ENCODE measurements at places on chromosomes 2 and 18.

- no peak for DNase-seq
Measured at GRCh38 chr2:44107086-44107740, 61.5 kb upstream of the PPM1B start.

DNA sequence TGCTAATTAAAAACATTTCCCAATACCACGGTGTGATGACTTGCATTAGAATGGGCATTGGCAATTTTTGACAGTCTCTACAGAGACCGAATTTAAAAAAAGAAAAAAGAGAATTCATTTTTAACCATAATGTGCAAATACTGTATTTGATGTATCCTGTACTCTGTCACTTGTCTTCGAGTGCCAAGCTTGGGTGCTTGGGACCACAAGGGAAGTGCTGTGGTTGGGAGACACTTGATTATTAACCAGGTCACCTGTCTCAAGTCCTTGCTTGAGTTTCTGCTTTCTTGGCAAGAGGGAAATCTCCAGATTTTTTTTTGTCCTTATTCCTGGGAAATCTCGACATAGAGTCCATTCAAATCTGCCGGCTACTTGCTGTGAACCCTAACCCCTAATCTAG is 209.0 kb downstream of the MC4R start:
- DNase-seq, result no peak

GRCh38 chr2:121085801-121086200 is 199.2 kb downstream of the TFCP2L1 start:
- DNase-seq, result no peak

- no peak for DNase-seq
Measured at GRCh38 chr2:241105641-241106040, 3.6 kb upstream of the MTERF4 start.

GRCh38 chr2:30306522-30306921 is 75.2 kb downstream of the LBH start:
- DNase-seq, result no peak

DNA sequence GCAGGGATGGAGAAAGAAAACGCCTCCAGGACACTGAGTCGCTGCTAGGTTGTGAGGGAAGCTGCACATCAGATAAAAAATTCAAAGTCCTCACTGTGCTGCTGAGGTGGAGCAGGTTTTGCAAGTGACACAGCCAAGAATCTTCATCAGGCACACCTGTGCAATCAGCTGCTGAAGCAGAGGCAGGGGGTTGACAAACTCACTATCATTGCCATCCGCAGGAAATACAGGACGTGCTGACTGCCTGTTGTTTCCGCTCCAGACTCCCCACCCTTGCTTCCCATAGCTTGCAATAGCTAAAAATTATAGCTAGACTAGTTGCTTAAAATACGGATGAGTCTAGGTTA is 147.8 kb upstream of the FHL2 start:
- no peak for DNase-seq

- DNase-seq, result no peak
Measured at GRCh38 chr18:33577685-33578517, at the start of gene ASXL3. ASXL3 (plus strand) TSS chr18:33578219; CDS start chr18:33578632, 413 bp downstream.

GRCh38 chr2:171460537-171460936 is 26.5 kb downstream of the DCAF17 start:
- no peak for DNase-seq

- no peak for DNase-seq
Measured at GRCh38 chr2:135163901-135164300, 111.8 kb downstream of the RAB3GAP1 start.

DNA sequence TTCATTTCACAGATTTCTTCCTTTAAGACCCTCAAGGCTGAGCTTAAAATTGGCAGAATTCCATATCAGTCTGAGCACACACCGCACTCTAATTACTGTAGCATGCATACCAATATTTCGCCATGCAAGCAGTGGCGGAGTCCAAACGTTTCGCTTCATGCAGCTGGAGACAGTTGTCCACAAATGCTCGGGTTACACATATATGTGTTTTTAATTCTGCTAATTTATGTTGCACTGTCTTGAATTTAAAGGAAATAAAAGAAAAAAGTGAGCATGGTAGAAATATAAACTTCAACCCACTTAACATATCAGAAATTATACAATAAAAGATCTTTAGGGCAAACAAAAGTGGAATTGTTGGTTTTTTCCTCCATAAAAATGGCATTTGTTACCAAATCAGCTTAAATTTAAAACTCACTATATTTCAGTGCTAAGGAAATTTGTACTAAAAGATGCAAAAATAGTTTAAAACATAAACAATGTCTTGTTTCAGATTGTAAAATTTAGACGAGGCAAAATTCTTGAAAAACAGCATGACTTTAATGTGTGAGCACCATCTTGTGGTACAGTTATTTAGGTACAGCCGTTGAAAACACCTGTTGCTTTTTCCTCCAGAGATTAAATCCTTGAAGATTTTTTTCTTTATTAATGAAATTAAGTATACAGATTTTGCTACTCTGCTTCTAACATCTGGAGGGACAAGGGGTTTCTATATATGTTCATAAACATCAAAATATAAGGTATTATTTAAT is 24.1 kb upstream of the KANSL1L start:
- DNase-seq, result peak; percentile 61

- no peak for DNase-seq
Measured at GRCh38 chr2:197867624-197868023, 63.2 kb downstream of the PLCL1 start.

- DNase-seq, result no peak
Measured at GRCh38 chr2:101828257-101828656, 130.8 kb downstream of the MAP4K4 start.

DNA sequence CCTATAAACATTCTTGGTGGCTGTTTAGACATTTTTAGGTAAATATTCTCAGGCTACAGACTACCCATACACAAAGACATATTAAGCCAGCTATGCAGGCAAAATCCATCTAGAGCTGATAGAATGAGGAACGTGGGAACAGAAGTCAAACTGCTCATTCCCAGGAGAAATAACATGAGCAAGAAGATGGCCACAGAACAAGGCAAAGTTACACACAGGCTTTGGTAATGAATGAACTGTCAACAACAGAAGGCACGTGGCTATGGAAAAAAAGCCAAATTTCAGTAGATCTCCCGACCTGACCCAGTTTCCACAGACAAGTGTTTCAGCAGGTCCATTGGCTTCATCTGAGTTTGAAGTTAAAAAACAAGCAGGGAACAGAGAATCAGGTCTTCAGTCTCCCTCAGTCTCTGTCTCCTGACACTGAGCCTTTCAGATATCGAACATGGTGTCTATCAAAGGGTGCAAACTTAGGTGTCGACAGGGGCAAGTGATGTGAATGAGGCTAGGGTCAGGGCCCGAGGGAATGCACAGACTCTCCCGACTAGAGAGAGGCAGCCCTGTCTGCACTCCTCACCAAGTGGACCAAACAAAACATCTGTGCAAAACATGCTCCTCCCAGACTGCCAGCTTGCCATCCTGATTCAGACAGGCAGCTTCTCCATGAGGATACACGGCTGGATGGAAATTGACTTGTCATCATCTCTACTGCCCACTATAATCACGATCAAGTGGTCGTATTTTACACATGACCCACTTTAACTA is 25.9 kb downstream of the SIGLEC15 start:
- DNase-seq, result no peak

- no peak for DNase-seq
Measured at GRCh38 chr18:45801416-45802004, 24.0 kb upstream of the SIGLEC15 start.

DNA sequence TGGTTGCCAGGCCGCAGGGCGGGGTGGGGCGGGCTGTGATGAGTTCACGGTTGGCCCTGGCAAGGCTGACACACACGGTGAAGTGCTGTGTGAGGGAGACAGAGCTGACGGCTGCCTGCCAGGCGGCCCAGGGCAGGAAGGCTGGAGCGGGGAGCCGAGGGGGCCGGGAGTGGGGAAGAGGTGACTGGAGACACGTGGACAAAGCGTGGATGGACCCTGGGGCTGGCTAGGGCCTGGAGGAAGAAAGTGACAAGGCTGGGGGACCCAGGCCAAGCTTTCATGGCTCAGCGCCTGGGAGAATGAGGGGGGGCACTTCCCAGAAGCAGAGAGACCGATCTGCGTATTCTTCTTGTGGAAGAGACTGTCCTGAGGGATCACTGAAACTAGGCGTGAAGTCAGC is 123.2 kb downstream of the DYSF start:
- no peak for DNase-seq
